Left colon (tissue), 2 donors: ENCODE measurements at places on chromosomes 5 and 9.

DNA sequence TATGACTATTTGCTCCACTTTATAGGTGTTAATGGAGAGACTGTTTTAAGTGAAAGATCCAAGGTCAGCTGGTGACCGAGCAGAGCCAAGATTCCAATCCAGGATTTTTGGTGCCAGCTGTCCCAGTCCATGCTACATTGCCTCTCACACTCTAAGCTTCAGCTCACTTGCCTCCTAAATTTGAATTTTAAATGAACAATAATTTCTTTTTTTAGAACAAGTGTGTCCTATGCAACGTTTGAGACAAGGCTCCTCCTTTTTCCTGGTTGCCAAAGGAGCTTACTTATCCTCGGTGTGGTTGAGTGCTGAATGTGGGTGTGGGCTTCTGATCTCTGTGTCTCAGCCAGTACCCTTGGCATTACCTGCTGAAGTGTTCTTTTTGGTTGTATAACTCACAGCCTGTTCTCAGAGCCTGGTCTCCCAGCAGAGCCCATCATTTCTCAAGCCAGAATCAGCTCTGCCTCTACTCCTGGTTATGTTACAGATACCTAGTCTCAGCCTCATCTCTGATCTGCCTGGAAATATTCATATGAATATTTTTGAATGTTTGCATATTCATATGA lies 4.0 kb upstream of the PRRC1 start:
- DNase-seq = no peak

- no peak for DNase-seq
Measured at GRCh38 chr9:4073371-4073770, 226.5 kb downstream of the GLIS3 start.

GRCh38 chr9:112705768-112706427 lies 12.0 kb downstream of the INIP start:
- no peak for DNase-seq

DNA sequence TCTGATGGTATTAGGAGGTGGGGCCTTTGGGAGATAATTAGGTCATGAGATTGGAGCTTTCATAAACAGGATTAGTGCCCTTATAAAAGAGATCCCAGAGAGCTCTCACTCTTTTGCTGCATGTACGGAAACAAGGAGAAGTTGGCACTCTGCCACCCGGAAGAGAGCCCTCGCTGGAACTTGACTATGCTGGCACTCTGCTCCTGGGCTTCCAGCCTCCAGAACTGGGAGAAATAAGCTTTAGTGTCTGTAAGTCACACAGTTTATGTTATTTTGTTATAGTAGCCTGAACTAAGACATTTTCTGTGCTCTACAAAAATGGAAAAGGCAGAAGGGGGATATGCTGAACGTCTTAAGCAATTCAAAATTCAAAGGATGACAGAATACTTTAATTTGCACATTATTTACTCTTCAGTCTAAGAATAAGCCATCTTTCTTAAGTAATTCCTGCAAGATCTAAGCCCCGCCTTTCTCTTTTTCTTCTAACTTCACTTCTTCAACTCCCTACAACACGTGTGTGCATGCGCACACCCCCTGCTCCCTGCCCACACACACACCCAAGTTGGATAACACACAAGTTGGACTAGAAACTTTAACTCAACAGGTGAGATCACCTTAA lies 17.3 kb downstream of the NFIB start:
- DNase-seq = no peak

GRCh38 chr5:80810425-80810824 lies 149.7 kb upstream of the RASGRF2 start:
- no peak for DNase-seq

- DNase-seq = peak; percentile 91
Measured at GRCh38 chr9:133460405-133461175, 812 bp downstream of the CACFD1 start.

DNA sequence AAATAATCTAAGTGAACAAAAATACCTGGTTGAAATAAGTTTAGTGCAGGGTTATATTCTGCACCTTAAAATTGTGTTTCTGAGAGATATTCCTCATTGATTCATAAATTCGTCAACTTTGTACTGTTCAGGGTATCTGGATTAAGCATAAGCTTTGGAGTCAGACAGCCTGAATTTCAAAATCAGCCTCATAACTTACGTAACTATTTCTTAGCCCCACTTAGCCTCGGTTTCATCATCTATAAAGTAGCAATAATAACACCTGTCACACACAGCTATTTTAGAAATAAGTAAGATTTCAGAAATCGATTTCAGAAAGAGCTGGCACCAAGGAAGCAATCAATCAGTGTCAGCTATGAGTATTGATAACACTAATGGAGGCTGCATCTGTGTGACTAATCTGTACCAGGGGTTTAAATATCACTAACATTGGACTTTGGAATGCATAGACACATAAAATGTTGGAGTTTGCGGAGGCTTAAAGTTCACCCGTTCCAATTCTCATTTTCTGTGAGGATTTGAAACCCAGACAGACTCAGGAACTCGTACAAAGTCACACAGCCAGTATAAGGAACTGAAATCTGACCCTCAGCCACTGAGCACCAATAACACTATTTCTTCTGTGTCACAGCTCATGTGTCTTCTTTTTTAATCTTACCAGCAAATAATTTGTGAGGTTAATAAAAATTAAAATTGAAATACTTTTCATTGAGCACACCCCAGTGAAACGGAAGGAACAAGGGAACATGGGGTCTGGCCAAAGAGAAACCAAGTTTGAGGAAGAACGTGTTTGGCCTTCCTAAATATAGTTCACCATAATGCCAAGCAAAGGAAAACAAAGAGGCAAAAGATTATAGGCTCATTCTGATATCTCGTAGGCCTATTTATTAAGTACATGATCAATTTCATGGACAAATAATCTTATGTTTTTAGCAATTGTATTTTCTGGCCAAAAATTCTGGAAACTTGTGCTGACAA lies 194.4 kb upstream of the PTGER4 start:
- no peak for DNase-seq

- DNase-seq = no peak
Measured at GRCh38 chr5:54289769-54290168, 20.6 kb downstream of the ARL15 start.

DNA sequence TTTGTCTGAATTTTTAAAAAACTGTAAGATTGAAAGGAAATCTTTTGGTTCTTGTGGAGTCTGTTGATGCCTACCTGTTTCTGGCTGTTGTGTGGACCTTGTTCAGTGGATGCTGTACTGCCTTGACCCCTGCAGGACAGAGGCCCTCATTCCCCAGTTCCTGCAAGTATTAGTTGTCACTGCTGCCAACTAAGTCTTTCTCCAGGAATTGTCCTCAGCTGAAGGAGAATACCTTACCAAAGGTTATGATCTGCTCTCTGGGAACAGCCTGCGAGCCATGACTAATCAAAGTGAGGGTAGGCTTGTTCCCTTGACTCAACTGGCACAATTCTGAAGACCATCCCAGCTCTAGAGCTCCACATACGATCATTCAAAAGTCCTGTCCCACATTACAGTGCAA lies 145.3 kb upstream of the FST start:
- no peak for DNase-seq

GRCh38 chr9:89436963-89437625 lies 60.8 kb downstream of the SEMA4D start:
- DNase-seq = peak; percentile 74

DNA sequence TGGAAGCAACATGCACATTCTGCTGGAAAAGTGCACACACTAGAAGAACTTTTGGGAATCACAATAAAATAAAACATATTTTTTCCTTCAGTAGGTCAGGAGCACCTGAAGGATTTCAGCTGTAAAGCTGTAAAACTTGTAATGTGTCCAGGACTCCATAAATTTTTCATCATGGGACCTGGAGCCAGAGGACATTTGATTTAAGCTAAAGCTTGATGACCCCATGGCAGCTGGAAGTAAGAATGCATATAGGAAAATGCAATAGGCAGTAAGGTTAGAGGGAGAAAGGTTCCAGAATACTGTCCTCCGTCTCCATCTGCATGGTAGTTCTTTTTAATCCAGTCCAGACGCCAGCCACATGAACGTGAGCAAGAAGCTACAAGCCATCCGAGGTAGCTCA lies 166.0 kb downstream of the ADAMTSL1 start:
- DNase-seq = no peak

DNA sequence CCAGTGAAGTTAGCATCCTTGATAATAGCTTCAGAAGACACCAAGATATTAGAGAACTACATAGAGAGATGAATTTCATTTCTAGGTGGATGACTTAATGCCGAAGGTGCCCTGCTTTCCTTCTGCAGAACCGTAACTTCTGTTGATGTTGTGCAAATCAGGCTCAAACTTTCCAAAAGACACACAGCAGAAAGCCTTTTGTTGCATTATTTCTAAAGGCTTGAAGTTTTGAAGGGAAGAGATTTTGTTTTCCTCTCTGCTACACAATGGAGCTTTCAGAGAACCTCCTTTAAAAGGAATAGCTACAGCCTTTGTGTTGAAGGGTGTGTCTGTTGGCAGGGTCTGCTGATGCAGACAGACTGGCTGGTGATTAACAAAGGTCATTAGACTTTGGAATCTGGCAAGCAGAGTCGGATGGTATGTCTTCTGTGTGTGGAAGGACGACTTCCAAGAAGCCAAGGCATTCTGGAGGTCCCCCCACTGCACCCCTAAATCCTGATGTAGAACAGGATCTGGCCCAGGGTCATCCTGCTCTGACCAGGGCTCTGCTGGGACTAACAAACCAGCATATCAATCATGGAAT lies 57.8 kb downstream of the ZNF462 start:
- peak; percentile 43 for DNase-seq

DNA sequence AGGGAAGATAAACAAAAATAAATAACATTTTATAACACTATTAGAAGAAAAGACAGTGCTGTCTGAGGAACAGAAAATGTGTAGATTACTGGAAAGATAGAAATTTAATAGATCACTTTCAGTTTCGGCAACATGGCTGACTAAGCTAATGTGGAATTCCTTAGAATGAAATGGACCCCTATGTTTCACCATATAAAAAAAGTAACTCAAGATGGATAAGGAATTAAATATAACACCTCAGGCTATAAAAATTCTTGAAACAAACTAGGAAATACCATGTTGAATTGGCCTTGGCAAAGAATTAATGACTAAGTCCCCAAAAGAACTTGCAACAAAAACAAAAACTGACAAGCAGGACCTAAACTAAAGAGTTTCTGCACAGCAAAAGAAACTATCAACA lies 558.3 kb downstream of the CHSY3 start:
- DNase-seq = no peak

- DNase-seq = no peak
Measured at GRCh38 chr9:130825351-130825651, 9.8 kb upstream of the ABL1 start.

GRCh38 chr5:133142782-133143181 lies 91.0 kb downstream of the HSPA4 start:
- no peak for DNase-seq

DNA sequence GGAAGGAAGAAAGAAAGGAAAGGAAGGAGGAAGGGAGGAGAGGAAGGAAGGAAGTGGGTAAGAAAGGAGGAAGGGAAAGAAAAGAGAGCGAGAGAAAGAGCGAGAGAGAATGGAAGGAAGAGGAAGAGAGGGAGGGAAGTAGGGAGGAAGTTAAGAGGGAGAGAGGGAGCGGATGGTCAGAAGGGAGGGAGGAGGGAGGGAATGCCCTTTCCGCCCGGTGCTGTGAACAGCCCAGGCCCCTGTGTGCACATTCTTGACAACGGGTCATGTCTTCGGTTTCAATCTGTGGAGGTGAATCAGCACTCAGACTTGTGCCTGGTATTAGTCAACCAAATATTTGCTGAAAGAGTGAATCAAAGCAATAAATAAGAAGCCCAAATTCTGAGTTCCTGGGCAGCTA lies 39.2 kb downstream of the PRUNE2 start:
- no peak for DNase-seq

DNA sequence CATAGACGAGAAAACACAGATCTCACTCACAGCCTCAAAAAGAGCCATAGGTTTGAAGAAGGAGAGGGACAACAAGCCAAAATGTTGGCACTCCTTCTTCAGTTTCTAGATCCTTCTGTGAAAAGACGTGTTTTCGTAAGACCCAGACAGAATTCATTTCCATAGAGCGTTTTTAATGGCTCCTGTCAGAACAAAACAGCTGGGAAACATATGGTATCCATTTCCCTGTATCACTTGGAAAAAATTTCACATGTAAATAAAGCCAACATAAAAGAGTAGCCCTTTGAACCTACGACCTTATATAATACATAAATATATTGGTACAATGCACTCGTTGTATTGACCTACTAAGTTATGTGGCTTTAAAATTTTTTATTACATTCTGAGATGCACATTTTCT lies 108.1 kb downstream of the SNCAIP start:
- DNase-seq = no peak

GRCh38 chr5:67028941-67029340 lies 167.7 kb downstream of the CD180 start:
- no peak for DNase-seq

DNA sequence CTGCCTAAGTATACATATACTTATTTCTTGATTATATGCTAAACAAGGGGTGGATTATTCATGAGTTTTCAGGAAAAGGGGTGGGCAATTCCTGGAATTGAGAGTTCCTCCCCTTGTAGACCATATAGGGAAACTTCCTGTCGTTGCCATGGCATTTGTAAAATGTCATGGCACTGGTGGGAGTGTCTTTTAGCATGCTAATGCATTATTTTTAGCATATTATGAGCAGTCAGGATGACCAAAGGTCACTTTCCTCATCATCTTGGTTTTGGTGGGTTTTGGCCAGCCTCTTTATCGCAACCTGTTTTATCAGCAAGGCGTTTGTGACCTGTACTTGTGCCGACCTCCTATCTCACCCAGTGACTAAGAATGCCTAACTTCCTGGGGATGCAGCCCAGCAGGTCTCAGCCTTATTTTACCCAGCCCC lies 80.9 kb downstream of the ALDH7A1 start:
- DNase-seq = no peak

GRCh38 chr9:106738109-106738508 lies 124.9 kb upstream of the ZNF462 start:
- no peak for DNase-seq

DNA sequence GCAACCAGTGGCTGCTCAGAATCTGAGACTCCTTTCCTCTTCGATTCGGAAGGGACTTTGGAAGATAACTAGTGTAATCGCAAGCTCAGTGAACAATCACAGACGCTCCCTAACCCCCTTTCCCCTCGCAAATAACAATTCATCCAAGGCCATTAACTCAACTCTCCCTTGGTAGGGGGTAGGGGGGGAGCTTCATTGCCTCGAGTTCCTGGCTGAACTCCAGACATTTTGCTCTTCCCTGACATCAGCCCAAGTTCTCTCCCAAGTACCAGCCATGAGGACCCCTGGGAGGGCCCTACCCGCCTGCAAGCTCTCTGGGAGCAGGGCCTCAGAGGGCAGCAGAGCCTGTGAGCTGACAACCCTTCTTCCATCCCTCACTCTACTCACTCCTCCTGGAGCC lies 8.4 kb downstream of the FAM163B start:
- no peak for DNase-seq

GRCh38 chr5:132464156-132464939 lies 26.2 kb downstream of the IRF1 start:
- DNase-seq = peak; percentile 55

GRCh38 chr9:131885144-131885609 lies 145.3 kb upstream of the RAPGEF1 start:
- no peak for DNase-seq
